ENCODE measurements at places on chromosomes 6 and 20.
A peak's percentile ranks its signal among the peaks of the same experiment; 100 is the strongest.

- no peak for DNase-seq
Measured at GRCh38 chr20:53917145-53918019, 153.0 kb downstream of the BCAS1 start.

DNA sequence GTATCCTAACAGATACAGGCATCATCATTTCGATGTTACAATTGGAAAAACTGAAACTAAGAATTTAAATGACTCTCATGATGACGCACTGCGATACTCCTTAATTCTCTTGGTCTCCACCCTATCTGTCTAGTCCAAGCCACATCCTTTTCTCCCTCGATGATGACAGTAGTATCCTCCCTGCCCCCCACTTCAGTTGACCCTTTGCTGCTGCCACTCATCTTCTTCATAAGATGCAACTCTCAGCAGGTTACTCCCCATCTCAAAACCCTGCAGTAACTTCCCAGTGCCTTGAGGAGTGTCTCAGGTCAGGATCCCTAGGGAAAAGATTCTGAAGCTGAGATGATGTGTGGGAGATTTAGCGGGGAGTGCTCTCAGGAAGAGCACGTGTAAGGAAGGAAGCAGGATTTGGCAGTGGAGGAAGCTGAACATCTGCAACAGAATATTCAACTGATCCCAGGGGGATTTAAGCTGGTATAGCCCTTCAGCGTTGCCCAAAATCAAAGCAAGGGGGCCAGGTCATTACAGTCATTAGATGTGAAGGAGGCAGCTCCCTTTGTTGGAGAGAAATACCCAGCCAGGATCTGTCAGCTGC lies 16.1 kb downstream of the JPH2 start:
- DNase-seq, result no peak

DNA sequence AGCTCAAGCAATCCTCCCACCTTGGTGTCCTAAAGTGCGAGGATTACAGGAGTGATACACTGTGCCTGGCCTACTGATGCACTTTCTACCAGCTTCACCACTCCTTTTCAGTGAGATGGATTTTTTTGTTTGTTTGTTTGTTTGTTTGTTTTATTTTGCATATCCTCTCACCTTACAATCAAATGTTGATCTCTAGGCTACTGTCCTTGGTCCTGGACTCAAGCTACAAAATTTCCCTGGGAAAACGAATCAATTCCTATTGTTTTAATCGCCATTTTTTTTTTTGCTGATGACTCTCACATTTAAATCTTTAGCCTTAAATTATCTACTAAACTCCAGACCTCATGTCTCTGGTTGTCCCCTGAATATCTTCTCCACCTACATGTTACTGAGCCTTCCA lies 3.5 kb upstream of the RIPPLY2 start:
- no peak for DNase-seq

GRCh38 chr6:87481931-87482330 lies 9.2 kb downstream of the SLC35A1 start:
- DNase-seq, result no peak

GRCh38 chr6:42409581-42409980 lies 42.1 kb downstream of the TRERF1 start:
- no peak for DNase-seq

- DNase-seq, result no peak
Measured at GRCh38 chr6:71544906-71545305, 256.3 kb downstream of the OGFRL1 start.

GRCh38 chr20:5191829-5192569 lies 65.2 kb downstream of the CDS2 start:
- peak; percentile 55 for DNase-seq

GRCh38 chr6:167998215-167998614 lies 744 bp downstream of the KIF25 start:
- no peak for DNase-seq

- no peak for DNase-seq
Measured at GRCh38 chr6:137261361-137261760, 42.2 kb upstream of the IFNGR1 start.

- no peak for DNase-seq
Measured at GRCh38 chr6:95658886-95659285, 81.6 kb downstream of the MANEA start.

DNA sequence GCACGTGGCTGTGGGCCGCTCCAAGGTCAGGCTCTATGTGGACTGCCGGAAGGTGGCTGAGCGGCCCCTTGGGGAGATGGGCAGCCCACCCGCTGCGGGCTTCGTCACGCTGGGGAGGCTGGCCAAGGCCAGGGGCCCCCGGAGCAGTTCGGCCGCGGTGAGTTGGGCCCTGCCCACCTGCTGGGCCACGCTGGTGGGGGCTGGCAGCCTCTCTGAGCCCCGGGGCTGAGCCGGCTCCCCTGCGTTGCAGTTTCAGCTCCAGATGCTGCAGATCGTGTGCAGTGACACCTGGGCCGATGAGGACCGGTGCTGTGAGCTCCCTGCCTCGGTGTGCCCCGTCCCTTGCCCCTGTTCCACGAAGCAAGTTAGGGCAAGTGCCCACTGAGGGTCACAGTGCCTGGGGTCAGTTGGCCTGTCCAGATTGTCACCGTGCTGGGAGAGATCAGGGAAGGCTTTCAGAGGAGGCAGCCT lies 27.1 kb downstream of the COL20A1 start:
- DNase-seq, result no peak

DNA sequence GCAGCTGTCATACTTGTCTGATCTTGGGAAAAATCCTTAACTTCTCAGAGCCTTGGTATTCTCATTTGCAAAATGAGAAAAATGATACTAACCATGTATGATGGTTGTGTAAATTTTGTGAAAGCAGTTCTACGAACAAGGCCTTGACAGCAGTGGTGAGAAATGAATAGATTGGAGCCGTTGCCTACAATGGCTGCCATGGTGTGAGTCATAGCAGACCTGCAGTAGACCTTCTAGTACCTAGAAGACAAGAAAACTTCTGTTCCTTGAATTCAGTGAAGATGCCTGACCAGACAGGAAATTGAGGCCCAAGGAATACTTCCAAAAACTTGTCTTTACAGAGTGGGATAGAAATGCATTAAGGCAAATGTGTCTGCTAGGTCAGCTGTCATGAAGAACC lies 338.9 kb downstream of the QKI start:
- no peak for DNase-seq

- peak; percentile 6 for DNase-seq
Measured at GRCh38 chr20:50731930-50732690, 730 bp downstream of the PARD6B start.

DNA sequence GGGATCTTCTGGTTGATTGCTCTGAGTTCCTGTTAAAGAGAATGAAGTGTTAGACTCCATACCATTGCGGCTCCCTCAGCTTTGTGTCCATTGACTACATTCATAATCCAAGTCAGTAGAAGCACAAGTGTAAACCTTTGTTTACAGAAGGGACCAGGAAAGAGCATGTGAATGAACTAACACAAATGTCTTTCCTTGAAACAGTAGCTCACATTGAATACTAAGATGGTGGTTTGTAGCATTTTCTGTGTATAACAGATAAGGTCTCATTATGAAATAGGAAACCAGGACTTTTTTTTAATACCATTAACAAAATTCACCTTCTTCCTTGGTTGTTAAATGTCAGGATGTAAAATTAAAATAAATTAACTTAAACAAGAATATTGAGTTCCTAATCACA lies 8.4 kb downstream of the STXBP5 start:
- no peak for DNase-seq

- no peak for DNase-seq
Measured at GRCh38 chr20:18907353-18907752, 93.8 kb downstream of the SCP2D1 start.

DNA sequence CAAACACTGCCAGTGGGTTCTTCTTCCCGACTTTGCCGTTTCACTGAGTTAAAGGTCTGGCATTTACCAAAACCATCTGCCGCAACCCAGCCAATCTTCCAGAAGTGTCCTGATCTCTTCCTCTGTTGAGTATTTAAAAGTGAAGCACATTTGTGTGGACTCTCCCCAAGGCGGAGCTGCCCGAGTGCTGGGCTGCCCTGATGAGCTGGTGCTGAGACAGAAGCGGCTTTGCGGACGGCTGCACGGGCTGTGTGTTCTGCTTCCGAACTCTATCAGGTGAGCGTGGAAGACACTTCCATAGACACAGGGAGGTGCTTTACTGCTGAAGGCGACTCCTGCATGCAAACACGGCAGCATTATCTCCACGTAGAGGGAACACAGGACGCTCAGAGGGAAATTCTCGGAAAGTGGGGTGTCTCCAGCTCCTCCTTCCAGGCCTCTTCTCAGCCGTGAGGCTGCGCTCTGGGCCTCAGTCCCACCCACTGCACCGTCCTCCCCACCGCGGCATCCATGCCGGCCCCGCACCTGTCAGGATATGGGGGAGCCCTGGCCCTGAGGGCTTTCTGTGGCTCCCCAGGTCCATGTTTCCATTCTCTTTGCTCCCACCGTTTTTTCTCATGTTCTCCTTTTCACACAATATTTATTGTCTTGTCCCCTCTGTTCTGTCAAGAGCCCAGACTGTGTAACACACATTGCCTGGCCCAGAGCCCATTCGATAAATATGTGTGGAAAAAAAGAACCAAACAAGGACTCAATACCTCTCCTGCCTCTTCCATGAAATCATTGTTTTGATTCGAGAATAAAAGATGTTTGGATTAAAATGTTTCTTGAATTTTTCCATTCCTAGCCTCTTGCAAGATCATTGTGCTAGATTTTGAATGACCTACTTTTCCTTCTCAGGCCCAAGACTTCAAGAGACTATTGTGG lies 205.1 kb downstream of the DLL1 start:
- DNase-seq, result no peak

GRCh38 chr6:148367411-148368024 lies 24.9 kb downstream of the SASH1 start:
- DNase-seq, result no peak

DNA sequence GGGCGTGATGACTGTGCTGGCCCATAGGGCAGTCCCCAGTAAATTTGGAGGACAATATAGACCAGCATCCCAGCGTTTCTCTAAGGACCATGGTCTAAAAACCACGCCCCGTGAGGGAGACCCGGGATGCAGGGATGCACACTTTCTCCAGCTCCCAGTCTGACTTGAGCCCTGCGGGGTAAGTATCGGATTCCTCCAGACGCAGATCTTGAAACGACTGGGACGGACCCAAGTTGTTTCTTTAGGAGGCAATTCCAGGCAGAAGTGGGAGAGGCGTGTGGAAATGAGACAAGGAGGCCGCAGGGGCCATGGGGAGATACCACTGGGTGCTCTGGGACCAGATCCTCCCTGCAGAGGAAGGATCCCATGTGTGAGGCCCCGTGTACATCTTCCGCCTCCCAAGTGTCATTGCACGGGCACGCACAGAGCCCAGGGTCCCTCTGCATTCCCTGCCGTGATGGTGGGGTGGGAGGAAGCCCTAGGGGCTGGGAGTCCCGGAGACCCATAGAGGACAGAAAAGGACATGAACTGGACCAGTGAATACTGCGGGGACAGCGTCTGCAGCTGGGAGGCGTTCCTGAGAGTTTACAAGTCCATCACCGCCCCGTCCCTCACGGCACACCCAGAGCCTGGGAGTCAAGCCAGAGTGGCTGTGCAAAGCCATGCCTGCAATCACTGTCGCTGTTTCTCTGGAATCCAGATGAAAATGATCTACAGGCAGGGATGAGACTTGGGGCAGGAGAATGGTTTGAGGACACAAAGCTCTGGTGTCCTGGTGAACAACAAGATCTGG lies 522.9 kb downstream of the CDH26 start:
- DNase-seq, result no peak

GRCh38 chr6:67606906-67607828 lies 1027.9 kb upstream of the ADGRB3 start:
- no peak for DNase-seq

- no peak for DNase-seq
Measured at GRCh38 chr6:99402448-99402847, 8.5 kb upstream of the COQ3 start.

GRCh38 chr6:509676-510075 lies 118.1 kb downstream of the IRF4 start:
- DNase-seq, result no peak

DNA sequence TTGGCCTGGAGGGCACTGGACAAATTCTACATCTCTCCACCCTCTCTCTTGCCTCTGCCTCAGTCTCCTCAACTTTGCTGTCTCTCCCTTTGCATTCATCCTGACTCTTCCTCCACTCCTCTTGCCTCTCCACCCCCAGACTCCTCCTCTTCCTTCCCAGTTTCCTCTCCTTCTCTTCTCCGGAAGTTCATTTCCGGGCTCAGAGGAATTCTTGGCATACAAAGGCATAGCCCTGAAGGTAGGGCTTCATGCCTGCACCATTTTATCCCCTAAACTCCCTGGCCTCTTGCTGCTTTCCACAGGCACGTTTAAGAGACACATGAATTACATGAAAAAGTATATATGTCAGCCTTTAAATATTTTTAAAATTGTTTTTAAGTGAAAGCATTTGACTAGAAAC lies 10.6 kb downstream of the BFSP1 start:
- no peak for DNase-seq

DNA sequence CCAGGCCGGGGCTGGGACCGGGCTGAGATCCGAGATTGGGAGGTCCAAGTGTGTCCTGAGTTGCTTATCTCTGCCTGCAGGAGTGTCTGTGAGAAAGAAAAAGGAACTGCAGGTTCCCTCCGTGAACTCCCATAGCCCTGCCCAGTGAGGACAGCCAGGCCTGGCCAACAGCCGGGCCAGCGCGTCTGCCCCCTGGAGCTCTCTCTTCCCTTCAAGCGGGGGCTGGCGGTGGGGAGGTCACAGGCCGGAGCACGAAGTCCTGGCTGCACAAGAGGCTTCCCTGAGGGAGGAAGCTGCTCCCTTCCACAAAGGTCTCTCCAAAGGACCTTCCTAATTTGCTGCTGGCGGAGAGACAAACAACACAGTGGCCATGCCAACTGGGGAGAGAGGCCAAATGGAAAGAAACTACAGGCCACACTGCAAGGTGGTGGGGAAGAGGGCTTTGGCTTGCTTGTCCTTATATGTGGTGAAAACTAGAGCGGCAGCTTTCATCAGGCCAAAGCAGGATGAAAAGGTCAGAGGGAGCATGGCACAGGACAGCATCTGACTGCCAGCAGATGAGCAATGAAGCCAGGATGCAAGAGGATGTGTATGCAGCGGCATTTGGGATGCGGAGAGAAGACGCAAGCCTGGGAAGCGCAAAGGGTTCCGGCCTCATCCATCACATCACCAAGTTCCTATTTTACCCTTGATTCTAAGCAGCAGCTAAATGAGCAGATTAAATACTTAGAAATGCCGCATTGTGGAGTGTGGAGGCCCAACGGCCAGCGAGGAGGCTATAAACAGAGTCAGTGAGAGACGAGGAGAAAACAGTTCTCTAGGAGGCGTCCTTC lies 260.0 kb downstream of the ERMARD start:
- DNase-seq, result no peak

- no peak for DNase-seq
Measured at GRCh38 chr6:144316862-144317195, 31.7 kb downstream of the UTRN start.

DNA sequence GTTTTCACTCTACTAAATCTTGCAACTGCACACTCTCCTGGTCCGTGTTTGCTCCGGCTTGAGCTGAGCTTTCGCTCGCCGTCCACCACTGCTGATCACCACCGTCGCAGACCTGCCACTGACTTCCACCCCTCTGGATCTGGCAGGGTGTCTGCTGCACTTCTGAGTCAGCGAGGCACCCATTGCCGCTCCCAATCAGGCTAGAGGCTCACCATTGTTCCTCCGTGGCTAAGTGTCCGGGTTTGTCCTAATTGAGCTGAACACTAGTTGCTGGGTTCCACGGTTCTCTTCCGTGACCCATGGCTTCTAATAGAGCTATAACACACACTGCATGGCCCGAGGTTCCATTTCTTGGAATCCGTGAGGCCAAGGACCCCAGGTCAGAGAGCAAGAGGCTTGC lies 98.6 kb upstream of the GPR6 start:
- DNase-seq, result no peak

All from CD4-positive, alpha-beta T cell treated with Interleukin-6 for 4 hours (primary cell).